ENCODE measurements at places on chromosomes 16 and 17.

DNA sequence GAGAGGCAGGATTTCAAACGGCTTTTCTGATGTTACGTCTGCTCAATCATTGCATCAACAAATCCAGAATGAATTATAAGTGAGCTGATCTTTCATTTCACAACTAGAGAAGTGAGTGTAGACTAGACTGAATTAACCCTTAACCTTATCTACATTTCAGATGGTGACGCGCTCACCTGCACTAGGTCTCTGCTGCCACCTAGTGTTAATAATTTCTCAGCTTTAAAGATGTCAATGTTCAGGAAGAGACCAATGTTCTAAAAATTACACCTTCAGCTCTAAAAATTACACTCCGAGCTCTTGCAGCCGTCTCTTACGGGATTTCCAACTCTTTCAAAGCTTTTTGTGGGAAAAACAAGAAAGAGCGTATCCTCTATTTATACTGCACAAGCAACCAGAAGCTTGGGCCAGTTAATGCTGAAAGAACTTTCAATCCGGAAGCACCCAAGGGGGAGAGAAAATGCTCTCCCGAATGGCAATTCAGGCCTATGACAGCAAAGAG is 88.2 kb upstream of the FA2H start:
- DNase-seq = no peak

DNA sequence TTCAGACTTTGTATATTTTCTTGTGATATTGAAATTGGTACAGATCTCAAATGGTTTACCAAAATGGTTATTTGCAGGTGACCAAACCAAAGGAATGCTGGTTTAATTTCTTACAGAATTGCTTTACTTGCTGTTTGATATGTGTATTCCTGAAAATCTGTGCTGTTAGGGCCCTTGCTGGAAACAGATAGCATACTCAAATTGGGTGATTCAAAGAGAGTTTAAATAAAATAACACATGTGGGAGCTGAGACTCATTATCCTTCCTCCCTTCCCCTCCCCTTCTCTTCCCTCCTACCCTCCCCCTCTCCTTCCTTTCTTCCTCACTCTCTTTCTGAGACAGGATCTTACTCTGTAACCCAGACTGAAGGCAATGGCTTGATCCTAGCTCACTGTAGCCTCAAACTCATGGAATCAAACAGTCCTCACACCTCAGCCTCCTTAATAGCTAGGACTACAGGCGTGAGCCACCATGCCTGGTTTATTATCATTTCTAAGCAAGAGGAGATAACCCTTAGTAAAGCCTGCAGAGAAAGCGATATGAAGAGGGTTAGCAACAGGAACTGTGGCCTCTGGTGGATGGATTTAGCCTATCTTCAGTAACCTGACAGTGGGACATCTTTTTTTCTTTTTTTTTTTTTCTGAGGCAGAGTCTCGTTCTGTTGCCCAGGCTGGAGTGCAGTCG is 141.9 kb downstream of the BCAS3 start:
- no peak for DNase-seq

DNA sequence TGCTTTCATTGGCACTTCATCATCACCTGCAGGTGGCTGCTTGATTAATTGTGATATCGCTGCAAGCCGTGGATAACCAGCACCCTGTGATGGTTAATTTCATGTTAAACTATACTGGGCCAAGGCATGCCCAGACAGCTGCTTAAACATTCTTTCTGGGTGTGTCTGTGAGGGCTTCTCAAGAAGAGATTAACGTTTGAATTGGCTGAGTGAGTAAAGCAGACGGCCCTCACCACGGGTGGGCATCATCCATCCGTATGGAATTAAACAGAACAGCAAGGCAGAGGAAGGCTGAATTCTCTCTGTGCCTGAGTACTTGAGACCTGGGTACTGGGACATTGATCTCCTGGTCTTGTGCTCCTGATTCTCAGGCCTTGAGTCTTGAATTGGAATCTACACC is 7.1 kb upstream of the ZNF213 start:
- no peak for DNase-seq

GRCh38 chr16:55100100-55100499 is 169.4 kb downstream of the IRX5 start:
- no peak for DNase-seq

- DNase-seq = peak; percentile 99
Measured at GRCh38 chr17:40551091-40551878, 14.0 kb downstream of the CCR7 start.

DNA sequence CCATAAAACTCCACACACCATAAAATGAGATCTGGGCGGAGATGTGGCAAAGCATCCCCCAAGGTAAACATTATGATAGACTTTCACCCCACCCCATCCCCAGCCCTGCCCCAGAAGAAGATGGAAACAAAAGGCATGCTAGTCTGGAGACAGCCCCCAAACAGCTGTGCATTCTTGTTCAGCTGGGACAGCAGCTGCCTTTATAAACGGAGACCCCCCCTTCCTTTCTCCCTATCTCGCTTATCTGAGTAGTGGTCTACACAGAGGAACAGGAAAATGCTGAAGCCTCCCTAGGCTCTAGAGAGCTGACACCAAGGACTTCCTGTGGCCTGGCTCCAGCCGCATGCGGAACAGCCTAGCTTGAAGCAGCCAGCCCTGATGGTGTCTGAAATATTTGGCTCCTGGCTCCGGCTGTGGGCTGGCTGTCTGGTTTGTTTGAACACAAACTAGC is 190.3 kb upstream of the ANKFN1 start:
- DNase-seq = no peak

GRCh38 chr16:69860233-69861231 is 90.6 kb upstream of the CLEC18A start:
- no peak for DNase-seq

GRCh38 chr16:83955218-83956130 is 2.4 kb downstream of the OSGIN1 start:
- DNase-seq = no peak

DNA sequence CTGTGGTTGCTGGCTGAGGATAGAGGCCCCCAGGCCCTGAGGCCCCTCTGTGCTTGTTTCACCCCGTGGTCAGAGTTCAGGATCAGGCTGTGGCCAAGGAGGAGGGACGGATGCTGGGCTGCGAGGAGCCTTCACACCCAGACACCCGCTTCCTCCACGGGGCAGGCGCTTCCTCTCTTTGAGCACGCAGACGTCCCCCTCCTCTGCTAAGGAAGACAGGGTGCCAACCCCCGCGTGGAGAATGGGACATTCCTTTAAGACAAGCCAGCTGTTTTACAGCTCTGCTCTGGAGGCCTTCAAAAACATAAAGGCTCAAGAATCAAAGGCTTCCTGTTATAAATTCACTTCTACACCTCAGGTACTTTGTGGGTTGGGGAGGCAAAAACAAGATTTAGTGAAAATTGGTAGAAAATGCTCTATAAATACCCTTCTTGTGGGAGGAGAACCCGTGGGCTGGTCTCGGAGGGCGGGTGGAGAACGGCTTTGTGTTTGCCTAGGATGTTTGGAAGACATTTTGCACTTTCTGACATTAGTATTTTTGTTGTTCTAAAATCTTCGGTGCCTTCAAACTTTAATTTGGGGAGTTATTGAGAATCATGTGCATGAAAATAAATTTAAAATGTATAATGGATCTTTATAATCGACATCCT is 60.8 kb upstream of the FOXF1 start:
- no peak for DNase-seq

DNA sequence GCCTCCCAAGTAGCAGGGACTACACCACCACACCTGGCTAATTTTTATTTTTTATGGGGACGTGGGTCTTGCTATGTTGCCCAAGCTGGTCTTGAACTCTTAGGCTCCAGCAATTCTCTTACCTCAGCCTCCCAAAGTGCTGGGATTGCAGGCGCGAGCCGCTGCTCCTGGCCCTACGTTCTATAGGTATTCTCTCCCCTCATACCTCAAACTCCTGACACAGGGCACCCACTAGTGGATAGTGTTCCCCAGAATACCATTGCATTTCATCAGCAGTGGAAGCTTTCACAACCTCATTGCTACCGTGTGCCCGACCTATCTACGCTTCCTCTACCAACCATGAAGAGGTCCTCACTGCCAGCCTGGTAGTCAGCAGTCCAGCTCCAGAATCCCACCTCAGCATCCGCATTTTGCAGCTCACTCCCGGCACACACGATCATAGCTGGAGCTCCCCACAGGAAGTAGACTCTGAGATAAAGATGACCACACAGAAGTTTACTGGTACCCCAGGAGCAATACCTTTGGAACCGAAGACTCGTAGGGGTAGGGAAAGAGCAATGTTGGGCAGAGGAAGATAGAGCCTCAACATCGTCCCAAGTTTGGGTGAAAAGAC is 9.3 kb downstream of the CTRB2 start:
- DNase-seq = no peak

GRCh38 chr16:4226251-4227039 is 15.4 kb downstream of the SRL start:
- DNase-seq = no peak

DNA sequence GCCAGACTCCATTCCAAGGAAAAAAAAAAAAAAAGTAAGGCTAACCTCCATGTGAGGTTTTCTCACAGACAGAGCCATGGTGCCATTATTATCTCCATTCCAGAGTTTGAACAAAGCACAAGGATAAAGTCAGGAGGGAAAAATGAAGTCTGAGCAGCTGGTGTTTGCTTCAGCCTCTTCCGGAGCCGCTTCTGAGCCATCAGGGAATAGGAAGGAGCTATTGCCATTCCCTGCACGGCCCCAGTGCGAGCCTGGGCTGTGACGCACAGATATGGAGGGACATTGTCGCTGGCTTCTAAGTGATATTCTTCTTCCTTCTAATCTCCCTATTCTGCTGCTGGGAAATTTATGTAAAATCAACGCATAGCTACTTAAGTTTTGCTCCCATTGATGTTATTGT is 69.5 kb upstream of the PIRT start:
- no peak for DNase-seq

GRCh38 chr17:44898768-44899073 is 524 bp downstream of the EFTUD2 start:
- DNase-seq = no peak

Measured in AG09319 (cell line).